ENCODE measurements at places on chromosomes 7 and 10.
A peak's percentile ranks its signal among the peaks of the same experiment; 100 is the strongest.

DNA sequence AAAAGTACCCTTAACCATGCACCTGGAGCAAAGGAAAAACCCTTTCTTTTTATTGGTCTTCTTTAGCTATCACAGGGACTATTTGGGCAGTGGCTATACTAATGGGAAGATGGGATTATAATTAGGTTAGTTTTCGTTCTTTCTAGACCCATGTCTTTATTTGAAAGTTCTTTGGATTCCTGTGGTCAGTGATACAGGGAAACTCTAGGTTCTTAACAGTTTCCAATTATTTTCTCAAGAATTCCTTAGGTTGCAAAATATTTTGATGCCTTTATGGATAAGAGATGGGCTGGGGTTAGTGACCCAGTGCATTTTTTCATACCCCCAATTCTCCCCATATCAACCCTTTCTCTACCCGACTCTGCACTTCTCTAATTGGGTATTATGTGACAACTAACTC is 49.0 kb downstream of the ADD3 start:
- no peak for DNase-seq

- no peak for DNase-seq
Measured at GRCh38 chr7:8638076-8638475, 204.7 kb downstream of the NXPH1 start.

DNA sequence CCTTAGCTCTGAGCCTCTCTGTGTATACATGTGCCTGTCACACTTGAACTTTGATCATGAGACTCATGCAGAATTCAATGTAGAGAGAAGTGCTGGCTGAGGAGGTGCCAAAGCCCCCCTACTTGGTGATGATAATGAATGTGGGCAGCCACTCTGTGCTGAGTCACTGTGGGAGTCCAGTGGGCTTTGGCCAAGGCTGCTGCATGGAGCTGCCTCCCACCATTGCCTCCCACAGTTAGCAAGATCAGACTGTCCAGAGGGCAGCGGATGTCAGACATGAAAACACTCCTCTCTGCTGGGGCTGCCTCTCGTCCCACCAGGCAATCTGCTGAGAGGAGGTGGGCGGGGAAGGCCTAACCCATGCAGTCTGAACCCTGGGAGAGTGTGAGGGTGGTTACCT is 180.3 kb downstream of the SH2D4B start:
- no peak for DNase-seq

- no peak for DNase-seq
Measured at GRCh38 chr7:140084142-140084655, 21.4 kb upstream of the PARP12 start.

DNA sequence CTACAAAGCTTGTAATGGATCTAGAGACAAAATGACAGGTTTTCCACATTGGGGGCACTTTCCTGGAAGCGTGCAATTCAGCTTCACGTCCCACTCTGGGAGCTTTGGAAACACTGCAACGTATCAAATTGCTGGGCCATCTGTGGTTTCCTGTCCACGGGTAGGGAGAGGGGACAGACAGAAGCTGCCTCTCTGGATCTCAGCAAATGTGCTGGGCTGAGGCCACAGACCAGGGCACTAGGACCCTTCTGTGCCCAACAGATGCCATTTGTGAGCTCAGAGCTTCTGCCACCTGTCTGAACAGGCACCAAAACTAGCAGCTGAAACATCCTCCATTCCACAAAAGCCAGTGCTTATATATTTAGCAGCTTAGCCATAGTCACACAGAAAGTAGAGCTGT is 40.9 kb upstream of the FRMD4A start:
- DNase-seq, result no peak

DNA sequence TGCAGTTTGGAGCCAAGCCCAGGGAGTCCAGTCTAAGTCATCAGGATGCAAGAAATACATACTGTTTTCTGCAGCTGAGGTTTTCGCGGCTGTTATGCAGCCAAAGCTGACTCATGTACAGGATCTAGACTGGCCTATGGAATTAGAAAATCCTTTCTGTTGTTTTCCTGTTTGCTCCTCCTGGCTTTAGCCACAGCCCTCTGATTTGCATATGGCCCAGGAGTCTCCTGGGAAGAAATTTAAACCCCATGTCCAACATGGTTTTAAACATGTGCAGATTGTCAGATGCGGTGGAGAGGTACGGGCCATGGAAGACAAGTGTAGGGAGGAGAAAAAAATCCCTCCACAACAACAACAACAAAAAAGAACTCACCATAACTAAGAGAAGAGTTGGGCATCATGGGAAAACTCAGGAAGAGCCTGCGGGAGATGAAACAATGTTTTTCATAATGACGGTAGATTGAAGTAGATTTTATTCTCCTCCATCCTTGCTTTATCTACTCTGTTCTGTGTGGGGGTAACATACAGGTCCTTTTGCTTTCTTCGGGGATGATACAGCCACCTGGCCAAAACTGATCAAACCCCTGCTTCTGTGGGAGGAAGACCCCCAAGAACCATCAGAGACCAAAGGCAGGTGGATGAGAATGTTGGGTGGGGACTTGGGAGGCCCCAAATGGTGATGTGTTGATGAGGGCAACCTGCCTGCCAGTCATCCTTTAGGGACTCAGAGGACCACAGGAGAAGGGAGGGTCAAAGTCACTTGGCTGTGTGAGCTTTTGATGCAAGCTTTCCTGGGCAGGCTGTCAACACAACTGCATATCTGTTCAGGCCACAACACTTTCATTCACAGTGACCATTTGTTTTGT is 29.8 kb upstream of the GNA12 start:
- peak; percentile 37 for DNase-seq

- no peak for DNase-seq
Measured at GRCh38 chr10:107554333-107554732, 389.8 kb upstream of the SORCS1 start.

GRCh38 chr7:52540041-52540440 is 495.4 kb upstream of the POM121L12 start:
- DNase-seq, result no peak

DNA sequence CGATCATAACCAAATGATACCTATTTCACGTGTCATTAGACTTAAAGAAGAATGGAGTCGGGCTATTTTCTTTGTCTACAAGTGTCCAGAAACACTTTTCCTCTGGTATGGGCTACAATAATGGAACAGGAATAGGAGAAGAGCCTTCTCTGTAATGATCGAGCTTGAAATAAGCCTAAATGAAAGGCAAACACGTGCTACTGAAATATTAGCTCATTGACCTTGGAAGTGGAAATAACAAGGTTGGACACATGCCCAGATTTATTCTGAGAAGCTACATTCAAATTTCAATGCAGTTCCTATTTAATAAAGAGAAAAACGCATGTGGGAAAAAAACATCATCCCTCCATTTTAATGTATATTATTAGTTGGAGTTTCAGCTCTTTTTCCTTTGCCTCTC is 254.7 kb upstream of the PTER start:
- DNase-seq, result no peak

GRCh38 chr7:35474100-35474499 is 220.2 kb upstream of the TBX20 start:
- DNase-seq, result no peak

DNA sequence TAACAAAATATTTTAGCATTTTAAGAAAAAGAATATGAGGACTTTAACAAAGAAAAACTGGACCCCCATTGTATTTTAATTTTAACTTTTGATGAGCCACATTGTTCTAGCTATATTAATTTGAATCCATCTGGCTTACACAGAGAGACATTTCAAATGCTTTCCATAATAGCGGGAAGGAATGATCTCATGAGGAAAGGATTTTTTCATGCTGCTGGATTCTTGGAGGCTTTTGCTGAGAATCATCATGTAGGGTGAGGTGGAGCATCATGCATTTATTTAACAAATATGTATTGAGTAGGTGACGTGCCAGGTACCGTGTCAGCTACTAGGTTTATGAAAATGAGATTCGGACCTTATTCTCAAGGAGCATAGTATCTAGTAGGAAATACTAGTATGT is 1006.3 kb downstream of the SORCS1 start:
- no peak for DNase-seq

DNA sequence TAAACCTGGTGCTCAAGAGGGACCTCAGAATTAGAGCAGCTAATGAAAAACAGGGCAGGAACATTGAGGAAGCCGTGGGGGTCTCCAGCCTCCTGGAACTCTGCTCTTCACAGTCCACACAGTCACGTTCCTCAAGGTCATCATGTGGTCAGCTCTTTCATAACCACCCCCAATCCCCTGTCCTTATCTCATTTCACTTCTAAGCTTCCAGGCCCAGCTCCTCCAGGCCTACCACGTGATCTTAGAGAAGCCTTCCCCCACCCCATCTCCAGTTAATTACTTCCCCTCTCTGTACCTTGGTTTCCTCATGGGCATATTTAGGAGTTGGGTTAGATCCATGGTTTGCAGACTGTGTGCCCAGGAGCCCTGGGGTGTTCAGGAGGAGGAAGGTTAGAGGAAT is 106.4 kb upstream of the TCF7L2 start:
- DNase-seq, result peak; percentile 22

DNA sequence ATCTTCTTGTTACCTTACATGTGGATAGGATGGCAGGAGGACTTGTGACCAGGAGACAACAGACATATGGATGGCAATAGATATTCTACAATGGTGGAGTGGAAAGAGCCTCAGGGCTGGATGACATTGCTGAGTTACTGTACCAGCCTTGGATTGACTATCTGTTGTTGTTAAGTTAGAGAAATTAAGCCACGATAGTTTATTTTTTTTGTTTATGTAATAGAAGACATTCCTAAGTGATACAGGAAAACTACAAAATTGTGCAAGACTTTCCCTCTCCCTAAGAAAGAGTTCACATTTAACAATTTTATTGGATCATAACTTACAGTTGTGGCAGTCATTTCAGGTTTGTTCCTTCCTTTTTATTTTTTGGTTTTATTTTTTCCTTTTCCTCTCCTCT is 230.7 kb upstream of the CACNA2D1 start:
- no peak for DNase-seq

DNA sequence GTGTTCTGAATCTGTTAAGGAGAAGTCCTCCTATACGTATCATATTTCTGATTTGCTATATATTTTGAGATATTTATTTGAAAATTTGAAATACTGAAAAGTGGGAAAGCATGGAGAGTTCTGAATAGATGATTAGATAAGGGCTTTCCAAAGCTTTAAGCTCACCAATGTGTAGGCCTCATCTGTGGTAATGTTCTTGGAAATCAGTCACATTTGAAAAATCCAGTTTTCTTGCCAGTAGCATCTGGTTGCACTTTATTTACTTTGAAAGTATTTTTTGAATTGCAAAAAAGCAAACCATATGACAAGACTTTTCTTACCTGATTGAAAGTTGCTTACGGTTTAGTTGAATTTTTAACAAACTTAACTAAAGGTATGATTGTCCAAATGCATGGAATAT is 21.7 kb downstream of the ADD3 start:
- no peak for DNase-seq

GRCh38 chr10:131444862-131445461 is 133.4 kb upstream of the TCERG1L start:
- no peak for DNase-seq

DNA sequence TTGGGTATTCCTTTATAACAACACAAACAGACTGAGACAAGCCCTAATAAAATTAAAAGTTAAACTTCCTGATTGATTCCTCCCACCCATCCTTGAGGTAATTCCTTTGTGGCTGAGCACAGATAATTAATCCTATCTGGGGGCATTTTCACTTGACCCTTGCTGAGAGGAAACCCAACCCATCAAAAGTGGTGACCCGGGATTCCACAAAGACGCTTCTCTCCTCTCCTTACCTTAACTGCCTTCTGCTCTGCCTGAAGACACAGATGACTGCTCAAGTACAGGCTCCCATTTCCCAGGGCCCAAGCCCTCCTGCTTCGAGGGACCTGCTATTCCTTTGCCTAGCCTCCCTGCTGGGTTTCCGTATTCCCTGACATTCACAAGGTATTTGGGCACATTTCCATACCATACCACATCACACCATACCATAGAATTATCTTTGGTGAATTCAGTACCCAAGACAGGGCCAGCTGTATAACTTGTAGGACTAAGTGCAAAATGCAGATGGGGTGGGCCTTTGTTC is 9.8 kb upstream of the MAPK8 start:
- no peak for DNase-seq

DNA sequence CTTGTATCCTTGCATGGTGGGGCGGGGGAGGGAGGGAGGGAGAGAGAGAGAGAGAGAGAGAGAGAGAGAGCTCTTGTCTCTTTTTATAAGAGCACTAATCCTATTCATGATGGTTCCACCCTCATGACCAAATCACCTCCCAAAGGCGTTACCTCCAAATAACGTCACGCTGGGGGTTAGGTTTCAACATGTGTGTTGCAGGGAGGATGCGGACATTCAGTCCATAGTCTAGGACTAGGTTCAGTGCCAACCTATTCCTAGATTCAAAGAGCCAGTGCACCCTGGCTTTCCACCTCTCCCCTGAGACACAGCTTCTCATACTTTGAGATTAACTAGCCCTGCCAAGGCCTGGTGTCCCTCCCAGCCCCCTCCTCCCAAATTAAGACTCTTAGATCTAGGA is 123.0 kb downstream of the GRK5 start:
- no peak for DNase-seq

- DNase-seq, result no peak
Measured at GRCh38 chr7:33793616-33794015, 111.7 kb upstream of the BMPER start.

- DNase-seq, result no peak
Measured at GRCh38 chr10:77109351-77109994, 528.1 kb downstream of the KCNMA1 start.

- DNase-seq, result no peak
Measured at GRCh38 chr7:23220690-23221305, 25.8 kb upstream of the GPNMB start.

GRCh38 chr10:26554246-26554645 is 116.1 kb downstream of the APBB1IP start:
- no peak for DNase-seq

DNA sequence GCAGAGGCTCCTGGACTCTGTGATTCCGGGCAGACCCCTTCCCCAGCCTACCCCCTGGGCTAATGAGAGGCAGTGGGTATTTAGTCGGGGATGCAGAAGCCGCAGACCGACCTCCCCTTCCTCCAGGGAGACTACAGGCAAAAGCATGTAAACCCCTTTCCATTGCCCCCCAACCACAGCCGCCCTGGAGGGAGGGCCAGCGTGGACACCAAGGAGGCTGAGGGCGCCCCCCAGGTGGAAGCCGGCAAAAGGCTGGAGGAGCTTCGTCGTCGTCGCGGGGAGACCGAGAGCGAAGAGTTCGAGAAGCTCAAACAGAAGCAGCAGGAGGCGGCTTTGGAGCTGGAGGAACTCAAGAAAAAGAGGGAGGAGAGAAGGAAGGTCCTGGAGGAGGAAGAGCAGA is 39.0 kb upstream of the AGBL3 start:
- no peak for DNase-seq

DNA sequence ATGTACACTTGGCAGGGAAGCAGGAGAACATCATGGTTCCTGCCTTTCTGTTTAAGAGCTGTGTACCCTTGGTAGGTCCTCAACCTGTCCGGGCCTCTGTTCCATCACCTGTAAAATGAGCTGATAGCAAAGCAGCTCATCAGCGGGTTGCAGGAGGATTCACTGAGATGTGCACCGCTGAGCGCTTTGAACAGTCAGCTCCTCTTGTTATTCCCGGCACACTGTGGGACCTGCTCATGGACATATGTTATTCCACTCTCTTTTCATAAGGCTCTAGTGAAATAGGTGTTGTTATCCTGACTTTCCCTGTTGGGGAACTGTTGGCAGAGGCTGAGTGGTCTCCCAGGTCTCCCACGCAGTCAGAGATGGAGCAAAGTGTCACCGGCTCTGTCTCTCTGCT is 497.5 kb upstream of the ZMIZ1 start:
- DNase-seq, result no peak

GRCh38 chr7:128672927-128673517 is 930 bp downstream of the GARIN1A start:
- DNase-seq, result no peak
